Lung (tissue), 17 donors: ENCODE measurements at places on chromosomes 5 and 9. TPM values are rescaled to one million over a fixed set of nuclear protein-coding genes. Genes with fewer than 3 reads are reported as not detected.
A peak's percentile ranks its signal among the peaks of the same experiment; 100 is the strongest.

- no peak for DNase-seq
Measured at GRCh38 chr5:136740228-136740627, 374.9 kb upstream of the TRPC7 start.

GRCh38 chr5:1257363-1257762 lies 32.2 kb downstream of the SLC6A18 start:
- DNase-seq, result no peak

The TAF11L14 gene
- not detected for polyA plus RNA-seq

GRCh38 chr5:10626473-10627013 lies 62.7 kb downstream of the ANKRD33B start:
- peak; percentile 51 for DNase-seq

DNA sequence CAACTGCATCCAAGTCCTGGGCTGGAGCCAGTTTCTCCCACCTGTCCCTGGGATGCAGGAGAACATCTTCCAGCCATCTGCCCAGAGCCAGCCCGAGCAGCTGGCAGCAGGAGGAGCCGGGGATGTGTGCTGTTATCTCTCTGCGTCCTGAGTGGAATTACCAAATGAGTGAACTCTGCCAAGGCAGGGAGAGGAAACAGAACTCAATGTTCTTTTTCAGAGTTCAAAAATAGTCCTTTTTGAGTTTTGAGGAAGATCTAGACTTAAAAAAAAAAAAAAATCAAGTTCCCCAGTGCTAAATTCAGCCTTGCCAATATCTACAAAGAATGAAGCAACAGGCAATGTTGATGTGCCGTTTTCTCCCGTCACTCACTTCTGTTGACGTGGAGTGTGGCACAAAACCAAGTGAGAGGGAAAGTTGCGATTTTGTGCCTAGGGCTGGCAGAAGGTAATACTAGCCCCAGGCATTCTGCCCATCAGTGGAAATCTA lies 56.2 kb downstream of the TMOD1 start:
- no peak for DNase-seq

The EPB41L4B gene
- 10.4 TPM for polyA plus RNA-seq
